ENCODE measurements at places on chromosomes 11 and 22.

DNA sequence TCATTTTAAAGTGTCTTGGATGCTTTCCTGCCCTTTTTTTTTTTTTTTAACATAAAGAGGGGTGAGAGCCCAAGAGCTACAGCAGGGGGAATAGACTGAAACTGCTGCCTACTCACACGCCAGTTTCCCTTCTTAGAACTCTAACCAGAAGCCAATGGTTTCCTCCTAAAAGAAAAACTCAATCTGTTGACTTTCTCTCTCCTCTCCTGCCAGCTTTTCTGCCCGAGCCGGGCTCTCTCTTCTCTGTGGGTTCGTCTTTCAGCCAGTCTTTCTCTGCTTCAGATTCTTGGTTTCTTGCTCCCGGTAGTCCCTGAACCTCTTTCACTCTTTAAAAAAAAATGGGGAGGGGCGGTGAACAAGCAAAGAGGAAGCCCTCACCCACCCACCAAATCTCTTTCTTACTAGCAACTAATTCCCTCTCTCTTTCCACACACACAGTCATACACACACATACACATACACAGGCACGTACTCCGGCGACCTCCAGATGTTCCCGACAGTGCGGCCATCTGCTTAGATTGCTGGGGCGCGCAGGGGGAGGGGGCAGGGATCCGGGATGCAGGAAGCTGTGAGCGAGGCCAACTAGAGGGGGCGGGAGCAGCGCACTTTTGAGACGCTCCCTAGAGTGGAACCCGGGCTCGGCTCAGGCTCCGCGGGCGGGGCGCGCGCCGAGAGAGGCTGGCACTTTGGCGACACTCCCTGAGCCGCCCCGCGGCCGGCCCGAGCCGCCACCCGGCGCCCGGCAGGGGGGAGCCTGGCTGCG is 444 bp upstream of the TSKU start:
- DNase-seq, result peak; percentile 97

- DNase-seq, result peak; percentile 52
Observed at GRCh38 chr11:1838426-1839144, at the start of gene TNNI2. TSS of gene TNNI2 (plus strand) at chr11:1838981. CDS start at chr11:1839697, 716 bp downstream.

DNA sequence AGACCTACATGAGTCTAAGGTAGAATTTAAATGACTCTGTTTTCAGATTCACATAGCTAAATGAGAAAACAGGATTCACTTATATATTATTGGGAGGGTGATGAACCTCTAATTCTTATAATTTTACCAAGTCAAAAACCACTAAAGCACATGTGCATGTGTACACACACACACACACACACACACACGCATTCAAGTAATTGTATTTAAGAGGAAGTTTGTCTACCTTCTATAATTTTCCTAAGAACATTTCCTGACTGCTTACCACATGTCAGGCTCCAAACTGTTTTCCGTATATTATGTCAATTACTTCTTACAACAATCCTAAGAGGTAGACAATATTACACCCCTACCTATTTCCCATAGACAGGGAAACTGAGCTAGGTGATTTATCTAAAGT is 6.7 kb downstream of the RNF141 start:
- no peak for DNase-seq

DNA sequence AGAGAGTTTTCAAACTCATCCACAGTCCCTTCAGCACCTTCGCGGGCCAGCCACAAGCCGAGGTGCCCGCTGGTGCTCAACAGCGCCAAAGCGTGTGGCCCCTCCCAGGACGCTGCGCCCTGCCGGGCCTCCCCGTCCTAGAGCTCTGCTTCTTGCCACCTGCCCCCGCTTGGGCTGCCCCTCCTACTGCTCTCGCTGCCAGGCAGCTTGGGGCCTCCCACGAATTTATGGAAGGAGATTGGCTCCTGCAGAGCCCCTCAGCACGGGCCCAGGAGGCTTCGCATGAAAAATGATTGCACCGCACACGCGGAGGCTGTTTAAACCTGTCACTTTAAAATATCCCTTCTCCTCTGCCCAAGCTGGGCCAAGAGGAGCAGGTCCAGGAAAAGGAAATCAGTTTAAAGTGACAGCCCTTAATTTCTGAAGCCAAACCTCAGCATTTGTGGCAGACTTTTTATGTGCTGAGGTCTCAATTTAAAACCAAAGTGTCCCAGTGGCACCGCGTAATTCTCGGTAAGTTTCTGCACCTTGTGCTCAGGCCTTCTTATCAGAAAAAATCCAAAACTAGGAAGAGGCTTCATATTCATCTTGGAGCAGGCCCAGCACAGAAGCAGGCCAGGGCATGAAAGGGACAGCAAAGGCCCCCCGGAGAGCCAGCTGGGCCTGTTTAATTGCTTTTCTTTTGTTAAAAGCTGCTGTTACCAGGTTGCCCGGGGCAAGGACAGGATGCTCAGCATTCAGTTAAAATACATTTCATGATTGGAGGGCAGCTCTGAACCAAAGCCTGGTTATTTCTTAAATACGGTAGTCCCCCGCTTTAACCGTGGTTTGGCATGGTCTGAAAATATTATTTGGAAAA is 303.6 kb downstream of the OPCML start:
- DNase-seq, result peak; percentile 51

DNA sequence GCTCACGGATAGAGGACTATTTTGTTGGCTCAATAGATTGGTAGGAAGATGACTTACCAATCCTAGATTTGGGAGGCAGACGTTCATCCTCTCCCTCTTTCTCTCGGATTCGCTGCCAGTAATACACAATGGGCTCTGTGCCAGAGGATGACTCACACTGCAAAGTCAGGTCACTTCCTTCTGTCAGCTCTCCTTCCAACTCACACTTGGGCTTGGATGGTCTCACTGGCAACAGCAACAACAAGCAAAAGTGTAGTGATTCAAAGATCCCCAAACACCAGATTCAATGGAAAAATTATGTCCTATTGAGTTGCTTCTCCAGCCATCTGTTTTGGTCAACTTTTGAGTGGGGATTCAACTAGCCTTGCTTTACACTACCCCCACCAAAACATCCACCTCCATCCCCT is 21.7 kb upstream of the HSPA8 start:
- DNase-seq, result peak; percentile 72

GRCh38 chr11:104572279-104572678 is 326.0 kb downstream of the CASP12 start:
- no peak for DNase-seq

- DNase-seq, result no peak
Observed at GRCh38 chr11:86208572-86208971, 36.0 kb upstream of the EED start.

- no peak for DNase-seq
Observed at GRCh38 chr11:32884770-32885384, 7.7 kb upstream of the QSER1 start.

DNA sequence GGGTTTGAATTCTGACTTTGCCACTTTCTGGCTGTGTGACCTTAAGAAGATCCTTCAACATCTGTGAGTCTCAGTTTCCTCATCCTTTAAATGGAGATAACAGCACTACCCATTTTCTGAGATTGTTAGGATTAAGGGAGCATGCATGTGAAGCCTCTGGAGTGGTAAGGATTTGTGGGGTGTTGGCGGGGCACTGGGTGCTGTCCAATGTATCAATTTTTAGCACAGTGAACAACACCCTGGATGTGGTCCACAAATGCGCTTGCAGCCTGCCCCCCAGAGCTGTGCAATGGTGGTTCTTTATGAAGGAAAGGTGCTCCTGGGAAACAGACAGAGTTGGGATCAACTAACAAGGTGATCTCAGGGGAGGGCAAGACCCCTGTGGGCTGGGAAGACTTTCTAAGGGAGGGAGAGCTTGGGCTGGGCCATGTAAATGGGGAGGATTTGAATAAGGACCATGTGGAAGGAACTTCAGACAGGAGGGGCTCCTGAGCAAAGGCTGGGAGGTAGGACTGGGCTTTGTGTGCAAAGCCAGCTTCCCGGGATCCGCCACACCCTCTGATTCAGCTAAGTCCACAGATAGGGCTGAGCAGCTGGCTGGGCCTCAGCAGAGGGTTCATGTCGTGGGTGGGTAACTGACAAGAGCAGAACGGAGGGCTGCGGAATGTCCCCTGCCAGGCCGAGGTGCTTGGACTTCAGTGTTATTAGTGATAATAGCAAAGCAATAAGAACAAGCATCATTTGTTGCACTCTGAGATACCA is 22.7 kb upstream of the RASD2 start:
- DNase-seq, result no peak

DNA sequence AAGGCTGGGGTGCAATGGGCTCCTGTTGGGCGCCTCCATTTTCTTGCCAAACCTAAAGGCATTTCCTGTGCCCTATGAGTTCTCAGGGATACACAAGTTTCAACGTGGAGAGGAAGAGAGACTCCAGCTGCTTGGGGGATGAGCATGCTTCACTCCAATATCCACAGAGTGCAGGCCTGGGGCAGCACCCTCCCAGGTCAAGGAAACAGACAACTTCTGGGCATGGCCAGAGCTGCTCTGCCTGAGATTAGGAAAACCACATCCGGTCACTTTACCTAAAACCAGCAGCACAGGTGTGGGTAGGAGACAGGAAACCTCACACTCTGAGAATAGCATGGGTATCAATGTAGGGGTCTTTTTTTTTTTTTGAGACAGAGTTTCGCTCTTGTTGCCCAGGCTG is 28.7 kb downstream of the TMEM184B start:
- DNase-seq, result no peak

GRCh38 chr11:19359221-19360000 is 118.7 kb upstream of the E2F8 start:
- DNase-seq, result no peak

- no peak for DNase-seq
Observed at GRCh38 chr11:30023074-30023473, 6.2 kb upstream of the KCNA4 start.

DNA sequence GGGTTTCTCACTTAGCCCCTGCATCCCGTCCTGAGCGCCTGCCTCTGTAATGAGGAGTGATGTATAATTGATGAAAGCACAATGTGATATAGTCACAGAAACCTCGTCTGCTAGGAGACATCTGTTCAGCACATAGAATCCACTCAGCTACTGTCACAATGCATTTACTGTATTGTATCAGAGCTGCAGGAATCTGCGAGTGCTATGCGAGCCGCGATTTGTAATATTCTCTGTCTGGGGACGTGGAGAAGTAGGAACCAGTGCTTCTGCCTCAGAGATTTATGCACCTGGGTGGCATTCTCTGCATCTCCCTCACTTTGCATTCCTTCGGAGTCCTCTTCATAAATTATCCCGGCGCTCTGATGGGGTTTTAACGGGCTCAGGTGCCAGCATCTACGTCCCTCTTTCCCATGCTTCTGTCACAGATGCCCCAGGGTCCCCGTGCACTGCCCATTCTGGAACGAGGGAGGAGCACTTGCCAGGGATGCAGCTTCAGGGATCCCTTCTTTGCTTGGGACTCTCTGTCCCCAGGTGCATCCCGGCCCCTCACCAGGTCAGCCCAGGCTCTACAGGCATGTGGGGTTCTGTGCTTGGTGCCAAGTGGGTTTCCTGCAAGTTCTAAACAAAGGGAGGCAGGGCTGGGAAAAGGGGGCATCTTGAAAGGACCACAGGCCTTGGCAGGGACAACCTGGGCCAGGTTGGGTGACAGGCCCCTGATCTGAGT is 205.5 kb downstream of the DSCAML1 start:
- DNase-seq, result no peak

GRCh38 chr11:73493956-73494598 is 103.8 kb downstream of the FAM168A start:
- no peak for DNase-seq

DNA sequence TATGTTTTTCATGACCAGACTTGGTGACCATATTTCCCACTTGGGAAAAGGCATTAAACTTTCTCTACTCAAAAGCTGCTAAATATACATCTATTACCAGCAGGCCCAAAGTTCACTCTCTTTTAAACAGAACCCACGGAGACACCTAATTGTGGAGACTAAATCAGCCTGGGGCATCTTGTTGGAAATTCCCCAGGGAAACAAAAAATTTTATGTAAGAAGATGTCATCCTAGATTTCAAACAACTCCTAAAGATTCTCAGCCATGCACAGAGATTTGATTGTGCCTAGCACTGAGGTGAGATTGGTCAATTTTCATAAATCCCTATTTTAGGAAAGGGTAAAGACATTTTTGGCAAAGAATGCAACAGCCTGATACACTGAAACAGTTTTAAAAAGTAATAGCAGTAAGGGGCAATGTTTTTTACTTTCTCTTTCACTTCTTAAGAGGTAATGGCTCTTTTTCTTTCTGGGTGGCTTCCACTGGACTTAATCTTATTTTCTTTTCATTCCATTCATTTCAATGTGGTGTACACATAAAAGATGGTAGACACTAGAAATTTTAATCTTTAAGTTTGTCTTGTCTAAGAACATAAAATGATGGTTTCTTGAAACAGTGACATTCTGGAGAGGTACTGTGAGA is 9.6 kb downstream of the OR52N2 start:
- no peak for DNase-seq

GRCh38 chr11:44326615-44327475 is 16.9 kb upstream of the ALX4 start:
- no peak for DNase-seq

DNA sequence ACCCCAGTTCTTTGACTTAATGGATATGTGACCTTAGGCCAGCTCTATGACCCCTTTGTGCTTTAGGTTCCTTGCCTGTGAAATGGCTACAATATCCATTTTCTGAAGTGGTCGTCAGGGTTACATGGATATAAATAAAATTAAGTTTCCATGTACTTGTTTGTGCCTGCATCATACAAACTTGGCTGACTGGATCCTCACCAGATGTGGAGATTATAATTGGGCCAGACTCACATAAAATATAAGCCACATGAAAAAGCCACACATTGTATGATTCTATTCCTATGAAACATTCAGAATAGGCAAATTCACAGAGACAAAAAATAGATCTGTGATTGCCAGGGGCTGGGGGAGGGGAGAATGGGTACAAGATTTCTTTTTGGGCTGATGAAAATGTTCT is 100.9 kb upstream of the USP47 start:
- no peak for DNase-seq

DNA sequence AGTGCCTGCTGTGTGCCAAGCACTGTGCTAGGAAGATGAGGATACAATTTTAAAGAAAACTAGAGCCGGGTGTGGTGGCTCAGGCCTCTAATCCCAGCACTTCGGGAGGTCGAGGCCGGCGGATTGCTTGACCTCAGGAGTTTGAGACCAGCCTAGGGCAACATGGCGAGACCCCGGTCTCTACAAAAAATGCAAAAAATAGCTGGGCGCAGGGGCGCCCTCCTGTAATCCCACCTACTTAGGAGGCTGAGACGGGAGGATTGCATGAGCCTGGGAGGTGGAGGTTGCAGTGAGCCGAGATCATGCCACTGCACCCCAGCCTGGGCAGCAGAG is 8.3 kb downstream of the TPBGL start:
- DNase-seq, result no peak

DNA sequence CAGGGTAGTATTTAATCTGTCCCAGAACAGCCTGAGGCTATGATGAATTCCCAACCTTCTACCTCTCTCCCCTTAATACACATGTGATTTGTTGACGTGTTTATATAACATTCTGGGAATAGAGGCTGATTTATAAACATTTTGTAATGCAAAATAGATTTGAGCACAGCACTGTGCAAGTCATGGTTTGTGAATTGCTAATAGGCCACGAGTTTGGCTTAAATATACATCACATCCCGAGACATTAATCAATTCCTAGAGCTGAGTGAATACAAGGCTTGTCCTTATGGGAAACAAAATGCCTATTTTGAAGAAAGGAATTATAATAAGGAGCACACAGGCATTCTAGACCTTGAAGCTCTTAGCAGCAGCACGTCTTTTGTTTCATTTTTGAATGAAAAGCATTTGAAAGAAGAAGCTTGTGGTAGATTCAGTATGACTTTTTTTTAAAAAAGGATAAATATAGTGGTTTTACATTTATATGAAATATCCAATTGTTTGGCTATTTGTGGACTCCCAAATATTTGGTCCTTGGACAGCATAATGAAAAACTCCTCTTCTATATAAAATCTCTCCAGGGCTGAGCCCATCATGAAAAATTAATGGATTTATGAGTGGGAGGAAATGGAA is 116.4 kb downstream of the SLC17A6 start:
- no peak for DNase-seq

- no peak for DNase-seq
Observed at GRCh38 chr11:57354699-57355098, 16.5 kb downstream of the P2RX3 start.
